Left ventricle myocardium inferior (tissue), 1 donor: ENCODE measurements at places on chromosomes 5 and 9. TPM values are rescaled to one million over a fixed set of nuclear protein-coding genes. Genes with fewer than 3 reads are reported as not detected.

The ENTPD2 gene
- 1.5 TPM for total RNA-seq

The F2RL2 gene
- 0.22 TPM for total RNA-seq

The FOXI1 gene
- total RNA-seq, result not detected

The CCL27 gene
- total RNA-seq, result 0.41 TPM

The SHC3 gene
- 0.96 TPM for total RNA-seq

DNA sequence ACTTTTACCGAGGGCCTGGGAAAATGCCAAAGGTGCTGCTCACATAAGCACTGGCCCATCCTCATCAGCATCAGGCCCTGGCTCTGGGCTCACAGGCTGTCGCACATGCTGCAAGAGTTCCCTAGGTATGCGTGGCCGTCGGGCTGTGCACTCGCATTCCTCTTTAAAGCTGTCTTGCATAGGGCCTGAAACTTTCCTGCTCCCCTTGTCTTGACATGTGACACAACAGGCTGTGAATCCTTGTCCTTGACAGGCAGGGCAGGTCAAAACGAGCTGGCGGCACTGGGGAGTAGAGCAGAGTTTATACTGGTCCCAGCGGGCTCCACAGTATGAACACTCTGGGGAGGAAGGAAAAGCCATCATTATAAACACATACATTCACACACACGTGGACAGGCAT, 30.7 kb downstream of the TSTD2 start:
- DNase-seq, result peak; percentile 26

DNA sequence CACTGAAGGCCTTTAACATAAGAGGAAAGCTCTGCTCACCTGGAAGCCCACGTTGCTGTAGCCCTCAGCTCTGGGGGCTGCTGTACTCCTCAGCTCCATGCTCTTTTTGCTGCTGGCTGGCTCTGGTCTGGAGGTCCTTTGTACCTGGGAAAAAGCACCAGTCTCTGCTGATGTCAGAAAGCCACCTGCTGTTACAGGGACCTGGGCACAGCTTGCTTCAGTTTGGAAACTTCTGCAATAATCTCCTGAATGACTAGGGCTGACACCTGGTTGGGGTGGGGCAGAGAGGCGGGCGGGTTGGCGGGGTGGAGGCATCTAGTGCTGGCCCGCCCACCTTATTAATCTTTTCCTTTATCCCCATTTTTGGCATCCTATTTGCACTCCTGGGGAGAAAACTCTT, at the start of gene SLC28A3:
Gene SLC28A3, minus strand, starts transcription at position 224 of the 400 bp plus-strand sequence. Its CDS starts 125 bp downstream, at position 99.
- DNase-seq, result no peak

- no peak for DNase-seq
Observed at GRCh38 chr5:154087260-154087659, 48.5 kb downstream of the MFAP3 start.

- DNase-seq, result no peak
Observed at GRCh38 chr5:80957031-80957761, 3.0 kb upstream of the RASGRF2 start.

DNA sequence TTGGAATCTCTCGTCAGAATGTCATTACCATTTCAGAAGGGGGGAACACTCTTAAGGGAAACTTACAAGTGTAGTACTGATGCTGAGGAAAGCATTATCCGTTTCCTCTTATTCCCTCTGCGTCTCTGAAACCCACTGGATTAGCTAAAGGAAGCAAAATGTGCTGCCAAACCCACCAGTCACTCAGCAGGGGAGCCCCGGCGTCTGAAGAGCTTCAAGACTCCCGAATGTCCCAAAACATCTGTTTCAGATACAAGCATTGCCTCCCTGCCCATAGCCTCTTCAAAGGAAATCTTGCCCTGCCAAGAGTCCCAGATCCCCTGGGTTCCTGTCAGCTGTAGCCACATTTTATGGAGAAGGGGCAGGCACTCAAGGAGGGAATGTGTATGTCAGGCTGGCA, 1.0 kb upstream of the HCN1 start:
- DNase-seq, result no peak

DNA sequence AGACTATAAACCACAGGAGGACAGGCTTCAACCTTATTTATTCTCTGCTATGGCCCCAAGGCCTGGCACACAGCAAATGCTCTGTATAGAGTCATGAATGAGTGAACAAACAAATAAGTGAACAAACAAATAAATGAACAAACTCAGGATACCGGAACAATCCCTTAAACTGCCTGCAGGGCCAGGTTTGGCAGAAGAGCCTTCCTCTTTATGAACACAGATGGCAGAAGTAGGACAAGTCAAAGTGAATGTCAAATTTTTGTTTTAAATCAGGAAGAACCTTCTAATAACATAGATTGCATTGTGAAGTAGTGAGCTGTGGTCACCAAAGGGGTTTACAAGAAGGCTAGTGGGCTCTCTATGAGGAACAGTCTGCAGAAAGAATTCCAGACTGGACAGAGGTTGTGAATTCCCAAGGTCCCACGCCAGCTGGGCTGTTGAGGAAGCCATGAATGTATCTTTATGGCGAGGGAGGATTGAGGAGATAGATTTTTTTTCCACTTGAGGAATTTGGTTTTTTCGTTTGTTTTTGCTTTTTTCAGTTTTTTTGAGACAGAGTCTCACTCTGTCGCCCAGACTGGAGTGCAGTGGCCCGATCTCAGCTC, 30.3 kb upstream of the STING1 start:
- DNase-seq, result no peak

DNA sequence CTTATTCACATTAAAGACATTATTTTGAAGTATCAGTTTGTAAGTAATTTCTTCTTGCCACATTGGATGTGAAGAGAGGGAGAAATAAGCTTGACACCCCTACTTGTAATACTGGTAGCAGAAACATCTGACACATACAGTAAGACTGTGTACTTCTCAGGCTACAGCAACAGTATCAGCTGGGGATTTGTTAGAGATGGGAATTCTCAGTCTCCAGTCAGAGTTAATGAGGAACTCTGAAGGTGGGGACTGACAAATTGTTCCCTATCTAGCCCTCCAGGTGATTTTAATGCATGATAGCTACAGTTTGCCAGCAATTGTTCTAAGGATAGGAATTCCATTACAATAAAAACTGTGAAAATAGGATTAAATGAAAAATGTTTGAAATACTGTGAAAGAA, 524.8 kb downstream of the PRR16 start:
- DNase-seq, result no peak

GRCh38 chr9:89048616-89049015, 57.3 kb downstream of the S1PR3 start:
- DNase-seq, result no peak

DNA sequence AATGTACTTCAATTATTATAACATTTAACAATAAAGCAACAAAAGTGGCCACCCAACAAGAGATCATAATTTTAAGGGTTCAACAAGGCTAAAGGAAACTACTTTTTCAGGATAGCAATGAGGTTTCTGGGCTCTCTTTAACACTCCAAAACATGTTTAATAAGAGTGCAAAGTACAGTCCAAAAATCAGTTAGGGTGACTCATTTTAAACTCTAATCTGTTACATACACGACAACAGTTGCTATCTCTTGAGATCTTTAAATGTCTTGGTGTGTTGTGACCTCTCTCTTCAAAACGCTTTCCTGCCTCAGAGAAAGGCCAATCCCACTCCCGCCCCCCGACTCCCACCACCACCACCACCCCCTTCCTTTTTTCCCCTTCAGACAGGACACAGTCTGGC, 11.5 kb downstream of the NFIB start:
- no peak for DNase-seq

- no peak for DNase-seq
Observed at GRCh38 chr9:99873943-99874584, 32.4 kb upstream of the STX17 start.

DNA sequence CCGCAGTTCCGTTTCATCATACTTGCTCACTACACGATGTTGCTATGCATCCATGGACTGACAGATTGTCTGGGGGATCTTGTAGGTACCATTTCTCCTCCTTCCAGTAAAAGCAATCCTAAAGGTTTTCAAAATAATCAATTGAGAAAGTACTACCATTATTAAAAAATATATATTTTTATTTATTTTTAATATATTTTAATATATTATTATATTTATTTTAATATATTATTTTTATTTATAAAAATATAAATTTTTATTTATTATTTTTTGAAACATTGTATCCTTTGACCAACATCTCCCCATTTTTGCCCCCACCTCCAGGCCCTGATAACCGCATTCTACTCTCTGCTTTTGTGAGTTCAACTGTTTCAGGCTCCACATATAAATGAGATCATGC, 237.6 kb upstream of the IRX4 start:
- DNase-seq, result no peak

DNA sequence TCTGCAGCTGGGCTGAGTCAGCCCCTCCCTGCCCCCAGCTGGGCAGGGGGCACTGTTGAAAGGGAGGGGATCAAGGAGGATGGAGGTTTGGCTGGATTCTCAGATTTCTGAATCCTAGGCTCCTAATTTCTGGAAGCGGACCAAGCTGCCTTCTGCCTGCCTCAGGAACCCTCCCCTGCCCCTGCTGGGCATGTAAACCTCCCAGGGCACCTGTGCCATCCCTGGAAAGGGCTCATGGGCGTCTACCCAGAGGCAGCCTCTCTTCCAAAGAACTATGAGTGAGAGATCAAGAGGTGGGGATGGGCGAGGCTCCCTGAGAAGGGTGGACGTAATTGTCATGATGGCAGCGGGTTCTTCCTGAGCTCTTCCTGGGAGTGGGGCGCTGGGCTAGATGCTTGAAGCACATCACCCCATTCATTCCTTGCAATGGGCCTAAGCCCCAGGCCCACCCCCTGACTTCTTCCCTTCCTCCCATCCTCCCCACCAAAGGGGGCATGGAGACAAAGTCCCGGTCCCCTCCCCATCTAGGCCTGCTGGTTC, 21.6 kb downstream of the CSF1R start:
- no peak for DNase-seq

DNA sequence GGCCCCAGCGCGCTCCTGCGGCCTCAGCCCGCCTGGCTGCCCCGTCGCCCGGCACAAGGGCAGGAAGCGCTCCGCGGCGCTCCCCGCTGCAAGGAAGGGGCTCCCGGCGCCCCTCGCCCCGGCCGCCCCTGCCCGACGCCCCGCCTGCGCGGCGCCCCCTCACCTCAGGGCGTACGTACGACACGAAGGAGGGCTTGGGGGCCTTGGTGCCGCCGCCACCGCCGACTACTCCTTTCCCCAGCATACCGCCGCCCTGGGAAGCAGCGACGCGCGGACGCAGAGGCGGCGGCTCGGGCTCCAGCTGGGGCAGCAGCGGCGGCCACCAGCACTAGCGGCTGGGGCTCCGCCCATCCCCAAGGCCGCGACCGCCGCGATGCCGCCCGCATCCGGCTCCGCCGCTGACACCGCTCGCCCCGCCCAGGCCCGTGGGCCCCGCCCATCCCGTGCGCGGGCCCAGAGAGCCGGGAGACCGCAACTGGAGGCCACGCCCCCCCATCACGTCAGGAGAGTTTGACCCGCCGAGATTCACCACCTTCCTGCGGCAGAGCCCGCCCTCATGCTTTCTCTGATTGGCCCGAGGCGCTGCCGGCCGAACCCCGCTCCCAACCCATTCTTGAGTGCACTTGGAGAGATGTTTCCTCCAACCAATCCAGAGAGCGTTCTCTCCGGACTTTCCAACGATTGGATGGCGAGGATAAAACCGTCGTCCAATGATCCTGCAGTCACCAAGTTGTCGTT, at the start of gene MTMR12:
Gene MTMR12, minus strand, starts transcription at position 345 of the 738 bp plus-strand sequence. Its CDS starts 101 bp downstream, at position 244.
- DNase-seq, result peak; percentile 100

GRCh38 chr5:149584121-149584520, 2.8 kb downstream of the ARHGEF37 start:
- no peak for DNase-seq

DNA sequence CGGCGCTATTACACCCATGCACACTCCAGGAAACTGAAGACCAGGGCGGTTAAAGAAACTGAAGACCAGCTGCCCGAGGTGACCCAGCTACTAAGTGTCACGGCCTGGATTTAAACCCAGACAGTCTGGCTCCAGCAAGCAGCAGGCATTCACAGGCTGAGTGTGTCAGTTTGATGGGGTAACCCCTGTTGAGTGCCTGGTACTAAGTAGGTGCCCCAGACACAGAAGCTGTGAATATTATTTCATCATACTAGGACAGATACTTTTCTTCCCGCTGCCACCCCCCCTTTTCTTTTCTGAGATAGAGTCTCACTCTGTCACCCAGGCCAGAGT, 7.3 kb downstream of the ENG start:
- DNase-seq, result peak; percentile 55

DNA sequence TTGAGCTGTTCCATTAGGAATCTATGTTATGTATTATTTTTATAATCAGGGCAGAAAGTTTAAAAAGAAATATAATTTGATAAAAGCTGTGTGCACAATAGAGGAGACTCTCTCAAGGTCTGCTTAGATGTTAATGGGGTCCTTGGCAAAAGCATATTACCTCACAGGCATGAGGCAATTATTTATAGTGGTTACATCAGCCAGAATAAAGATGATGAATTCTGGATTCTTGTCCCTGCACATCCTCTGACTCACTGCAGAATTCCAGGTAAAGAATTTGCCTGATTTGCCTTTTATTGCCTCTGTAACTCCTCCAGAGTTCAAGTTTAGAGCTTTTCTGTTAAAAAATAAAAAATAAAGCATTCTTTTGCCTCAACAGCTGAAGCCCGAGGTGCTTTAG, 253.6 kb downstream of the MAST4 start:
- no peak for DNase-seq

- DNase-seq, result peak; percentile 24
Observed at GRCh38 chr9:33623658-33624586, 99.9 kb downstream of the ANKRD18B start.

- no peak for DNase-seq
Observed at GRCh38 chr9:36603006-36603405, 30.3 kb downstream of the MELK start.

DNA sequence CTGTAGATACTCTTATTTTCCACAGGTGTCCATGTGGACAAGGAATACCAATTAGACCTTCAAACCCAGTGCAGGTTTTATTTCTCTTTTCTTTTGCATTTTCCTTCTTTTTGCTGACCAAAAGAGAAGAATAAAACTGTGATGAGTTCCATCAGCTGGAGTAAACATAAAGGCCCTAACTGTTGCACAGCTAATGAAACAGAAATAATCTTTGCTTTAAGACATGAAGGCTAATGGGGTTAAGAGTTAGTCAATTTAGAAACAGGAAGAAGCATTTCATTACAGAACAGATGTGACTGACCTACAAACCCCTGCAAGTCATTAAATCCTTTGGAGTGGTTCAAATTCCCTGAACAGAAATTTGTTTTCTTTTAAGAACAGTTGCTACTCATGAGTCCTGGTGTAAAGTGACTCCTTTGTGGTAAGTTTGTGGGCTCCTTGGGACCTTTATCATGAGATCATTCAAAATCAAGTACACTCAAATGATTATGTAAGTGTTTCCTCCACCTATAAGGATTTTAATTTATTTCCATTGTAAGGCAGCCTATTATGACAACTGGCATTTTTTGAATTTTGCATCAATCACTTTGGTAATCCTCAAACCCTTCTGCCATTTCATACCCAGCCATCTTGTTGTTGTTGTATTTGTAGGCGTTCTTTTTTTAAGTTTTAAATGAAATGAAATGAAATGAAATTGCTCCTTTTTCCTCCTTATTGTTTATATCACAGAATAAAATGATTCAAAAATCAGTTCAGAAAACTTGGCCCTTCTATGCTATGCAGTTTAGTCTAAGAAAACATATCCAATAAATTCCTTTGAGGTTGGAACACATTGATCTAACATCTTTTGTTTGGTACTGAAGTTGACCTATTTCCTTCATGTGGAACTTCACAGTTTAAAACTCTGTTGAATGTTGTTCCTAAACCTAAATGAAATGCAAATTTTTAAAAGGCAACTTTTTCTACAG, 1.3 kb downstream of the MINAR2 start:
- DNase-seq, result no peak
